ENCODE measurements at places on chromosomes 7 and 10. TPM values are rescaled to one million over a fixed set of nuclear protein-coding genes. Genes with fewer than 3 reads are reported as not detected.

DNA sequence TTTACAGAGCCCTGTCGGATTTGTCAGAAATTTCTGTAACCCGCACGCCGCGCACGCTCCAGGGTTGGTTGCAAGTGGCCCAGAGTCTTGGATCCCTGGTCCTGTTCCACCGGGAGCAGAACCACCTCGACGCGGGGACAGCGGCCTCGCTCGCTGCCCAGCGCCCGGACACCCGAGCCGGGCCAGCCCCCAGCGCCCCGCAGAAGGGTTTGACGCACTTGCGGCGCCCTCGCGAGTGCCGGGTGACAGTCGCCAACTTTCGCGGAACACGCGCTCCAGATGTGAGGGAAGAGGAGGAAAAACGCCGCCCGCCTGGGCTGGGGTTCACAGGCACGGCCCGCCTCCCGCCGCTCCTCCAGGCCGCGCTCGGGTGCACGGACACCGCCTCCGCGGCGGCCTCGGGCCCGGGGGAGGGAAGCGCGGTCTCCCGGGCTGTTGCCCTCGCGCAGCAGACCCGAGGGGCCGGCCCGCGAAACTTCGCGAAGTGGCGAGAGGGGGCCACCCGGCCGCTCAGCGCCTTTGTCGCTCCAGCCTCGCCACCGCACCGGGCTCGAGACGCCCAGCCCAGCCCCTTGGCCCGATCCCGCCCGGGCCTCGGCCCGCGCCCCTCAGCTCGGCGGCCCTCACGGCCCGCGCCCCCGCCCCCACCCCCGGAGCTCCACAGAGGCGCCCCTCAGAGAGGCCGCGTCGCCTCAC is 514 bp downstream of the RNF216 start:
- no peak for DNase-seq

- DNase-seq: no peak
Observed at GRCh38 chr7:72441791-72442190, 29.7 kb upstream of the CALN1 start.

DNA sequence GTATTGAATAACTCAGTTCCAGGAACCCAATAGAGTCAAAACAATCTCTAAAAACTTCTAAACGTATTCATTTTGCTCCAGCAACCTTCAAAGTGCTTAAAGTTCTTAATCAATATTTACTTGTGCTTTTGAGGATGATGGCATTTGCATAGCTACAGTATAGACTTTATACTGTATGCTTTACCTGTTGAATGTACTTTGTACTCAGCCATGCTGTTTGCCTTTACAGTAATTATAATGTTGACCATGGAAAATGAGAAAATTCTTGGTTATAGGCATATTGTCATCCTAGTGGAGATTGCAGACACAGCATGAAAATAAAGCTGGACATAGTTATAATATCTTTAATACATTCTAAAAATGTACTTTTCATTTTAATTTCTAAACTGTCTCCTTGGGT is 762.7 kb upstream of the PHF14 start:
- peak; percentile 38 for DNase-seq

DNA sequence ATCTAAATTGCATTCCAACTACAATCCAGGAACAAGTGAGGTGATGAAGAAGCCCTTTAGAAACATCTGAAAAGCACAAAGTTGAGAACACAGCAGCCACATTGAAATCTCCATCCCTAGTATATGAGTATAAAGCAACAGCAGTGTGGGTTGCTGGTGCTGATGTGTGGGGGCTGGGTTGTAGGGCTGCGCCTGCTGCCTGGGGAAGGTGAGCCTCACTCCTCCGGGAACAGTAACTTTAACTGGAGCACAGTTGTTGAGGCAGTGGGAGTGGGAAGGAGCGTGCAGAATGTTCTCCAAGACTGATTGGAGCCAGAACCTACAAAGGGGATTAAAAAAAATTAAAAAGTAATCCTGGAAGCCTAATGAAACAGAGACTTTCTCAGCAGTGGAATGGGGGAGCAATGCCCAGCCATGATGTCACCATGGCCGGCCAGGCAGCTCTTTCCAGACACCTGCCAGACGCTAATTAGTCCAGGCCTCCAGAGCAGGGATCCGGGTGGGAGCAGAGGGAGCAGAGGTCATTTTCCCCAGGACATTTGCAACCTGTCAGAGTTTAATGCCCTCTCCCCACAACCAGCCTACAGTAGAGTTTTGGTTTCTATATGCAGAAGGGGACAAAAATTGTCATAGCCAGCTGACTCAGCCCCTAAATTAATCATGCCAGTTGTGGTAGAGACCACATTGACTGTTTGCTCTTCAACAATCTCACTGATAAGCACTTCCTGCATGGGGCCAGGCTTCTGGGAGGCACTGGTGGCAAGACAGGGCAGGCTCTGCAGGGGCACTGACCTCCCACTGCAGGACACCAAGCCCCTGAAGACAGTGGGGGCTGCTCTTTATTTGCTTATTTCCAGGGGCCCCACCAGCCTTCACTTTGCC is 133.0 kb upstream of the ZNF32 start:
- DNase-seq: peak; percentile 6

DNA sequence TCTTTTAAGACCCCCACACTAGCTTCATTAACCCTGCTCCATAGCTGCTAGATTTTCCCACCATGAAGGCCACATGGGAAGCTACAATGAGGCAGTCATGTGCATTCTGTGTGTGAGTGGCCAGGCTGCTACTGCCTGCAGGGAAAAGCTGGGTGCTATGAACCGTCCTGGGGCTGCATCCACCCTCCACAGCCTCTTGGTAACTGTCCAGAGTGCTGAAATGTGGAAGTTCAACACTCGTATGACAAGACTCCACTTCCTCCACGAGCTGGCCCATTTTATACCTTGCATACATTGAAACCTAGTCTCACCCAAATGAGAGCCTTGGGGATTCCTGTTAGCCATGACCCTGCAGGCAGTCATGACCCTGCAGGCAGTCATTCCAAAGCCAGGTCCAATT is 59.4 kb downstream of the CUZD1 start:
- peak; percentile 13 for DNase-seq

DNA sequence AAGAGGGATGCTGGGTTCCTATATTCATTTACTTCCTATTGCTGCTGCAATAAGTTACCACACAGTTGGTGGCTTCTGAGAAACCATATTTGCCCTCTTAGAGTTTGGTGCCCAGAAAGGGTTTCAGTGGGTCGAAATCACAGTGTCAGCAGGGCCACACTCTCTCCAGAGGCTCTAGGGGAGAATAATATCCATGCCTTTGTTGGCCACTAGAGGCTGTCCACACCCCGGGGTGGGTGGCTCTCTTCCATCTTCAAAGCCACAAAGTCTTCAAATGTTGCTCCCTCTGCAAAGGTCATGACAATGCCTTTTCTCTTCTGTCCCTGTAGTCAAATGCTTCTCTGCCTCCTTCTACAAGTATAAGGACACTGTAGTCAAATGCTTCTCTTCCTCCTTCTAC is 989.4 kb downstream of the CCSER2 start:
- no peak for DNase-seq

DNA sequence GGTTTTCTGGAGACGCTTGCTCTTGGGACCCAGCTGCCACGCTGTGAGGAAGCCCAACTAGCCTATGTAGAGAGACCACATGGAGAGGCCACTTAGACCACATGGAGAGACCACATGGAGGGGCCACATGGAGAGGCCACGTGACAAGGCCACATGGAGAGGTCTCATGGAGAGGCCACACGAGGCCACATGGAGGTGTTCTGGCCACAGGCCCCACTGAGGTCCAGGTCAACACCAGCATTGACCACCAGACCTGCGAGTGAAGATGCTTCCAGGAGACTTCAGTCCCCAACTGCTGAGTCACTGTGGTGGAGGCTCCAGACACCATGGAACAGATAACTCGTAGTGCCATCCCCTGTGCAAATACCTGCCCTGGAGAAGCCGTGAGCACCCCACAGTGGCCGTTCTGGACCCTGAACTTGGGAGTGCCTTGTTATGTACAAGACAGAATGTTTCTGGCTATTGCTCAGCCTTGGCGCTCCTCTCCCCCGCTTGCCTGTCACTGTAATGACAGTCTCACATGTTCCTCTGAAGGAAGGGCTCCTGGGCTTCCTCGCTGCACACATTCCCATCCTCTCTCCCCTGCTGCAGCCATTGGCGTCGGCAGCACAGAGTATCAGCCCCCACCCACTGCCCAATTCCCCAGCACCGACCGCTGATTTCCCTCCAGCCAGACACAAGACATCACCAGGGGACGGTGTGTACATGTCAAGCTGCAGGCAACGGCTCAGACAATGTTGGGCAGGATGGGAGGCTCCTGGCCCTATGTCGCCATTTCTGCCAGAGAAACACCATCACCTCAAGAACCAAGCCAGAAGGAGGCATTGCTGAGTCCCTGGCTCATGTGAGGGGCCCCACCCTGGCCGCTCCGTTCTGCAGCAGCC is 49.0 kb upstream of the TNRC18 start:
- DNase-seq: peak; percentile 49

- no peak for DNase-seq
Observed at GRCh38 chr7:15752377-15752776, 65.9 kb upstream of the MEOX2 start.

DNA sequence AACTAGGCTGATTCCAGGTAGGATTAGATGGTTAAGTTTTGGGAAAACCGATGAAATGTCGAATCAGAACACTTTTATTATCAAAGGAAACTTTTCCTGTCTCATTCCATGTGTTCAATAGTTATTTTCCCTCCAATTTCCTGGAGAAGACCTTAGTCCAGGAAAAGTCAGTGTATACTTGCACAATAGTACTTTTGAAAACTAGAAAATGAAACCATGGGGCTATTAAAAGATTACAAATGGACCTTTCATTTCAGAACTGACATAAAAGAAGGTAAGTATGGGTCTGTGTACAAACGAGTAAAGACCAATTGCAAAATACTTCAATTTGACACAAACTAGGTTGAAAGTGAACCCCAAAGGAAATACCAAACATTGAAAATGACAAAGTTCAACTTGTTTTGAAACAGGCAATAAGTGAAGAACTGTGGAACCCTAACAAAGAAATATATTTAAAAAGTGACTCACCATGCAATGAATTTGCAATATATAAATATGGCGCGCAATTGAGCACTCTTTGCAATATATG is 2.1 kb downstream of the AVPI1 start:
- peak; percentile 92 for DNase-seq

GRCh38 chr10:71475243-71475871 is 78.6 kb downstream of the CDH23 start:
- no peak for DNase-seq

DNA sequence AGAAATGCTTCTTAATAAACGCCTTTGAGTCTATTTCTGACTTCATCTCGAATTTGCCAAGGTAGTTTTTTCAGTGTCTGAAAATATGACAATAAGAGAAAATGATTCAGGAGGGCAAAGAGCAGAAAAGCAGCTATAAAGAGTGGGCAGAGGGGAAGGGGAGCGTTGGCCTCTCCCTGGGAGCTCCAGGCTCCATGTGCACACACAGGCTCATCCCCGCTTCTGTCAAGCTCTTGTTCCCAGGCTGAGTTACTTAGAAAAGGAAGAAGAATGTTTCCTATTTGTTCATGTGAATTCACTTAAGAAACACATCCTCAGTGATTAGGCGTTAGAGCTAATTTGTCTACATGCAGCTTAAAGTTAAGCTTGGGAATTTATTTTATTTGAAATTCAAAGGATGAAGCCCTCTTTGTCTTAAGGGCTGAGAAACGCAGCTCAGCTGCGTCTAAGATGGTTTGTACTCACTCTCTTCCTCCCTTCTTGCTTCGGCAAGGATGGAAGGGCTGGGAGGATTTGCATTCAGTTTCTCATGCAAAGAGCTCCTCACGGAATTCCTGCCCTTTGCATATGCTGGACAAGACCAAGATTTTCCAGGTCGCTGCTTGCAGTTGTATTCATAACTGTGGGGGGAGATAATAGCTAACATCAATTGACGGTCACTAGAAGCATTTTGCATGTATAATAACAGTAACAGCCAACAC is 29.0 kb upstream of the ATXN7L1 start:
- DNase-seq: no peak

DNA sequence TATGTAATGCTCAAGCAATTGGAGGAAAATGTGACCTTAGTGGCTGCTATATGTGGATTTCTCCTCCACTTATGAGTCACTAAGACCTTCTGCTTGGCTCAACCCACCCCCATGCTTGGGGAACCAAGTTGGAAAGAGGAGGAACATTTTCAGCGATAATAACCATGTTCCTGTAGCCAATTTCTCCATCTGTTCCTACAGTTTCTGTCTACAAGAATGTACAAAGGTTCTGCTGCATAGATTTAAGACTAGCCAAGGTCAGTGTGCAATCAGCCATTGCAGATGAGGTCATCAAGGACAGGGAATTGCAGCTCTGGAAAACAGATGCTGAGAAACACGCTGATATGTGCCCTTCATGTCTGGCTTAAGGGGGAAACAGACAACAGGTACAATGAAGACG is 5.6 kb upstream of the NRCAM start:
- no peak for DNase-seq

DNA sequence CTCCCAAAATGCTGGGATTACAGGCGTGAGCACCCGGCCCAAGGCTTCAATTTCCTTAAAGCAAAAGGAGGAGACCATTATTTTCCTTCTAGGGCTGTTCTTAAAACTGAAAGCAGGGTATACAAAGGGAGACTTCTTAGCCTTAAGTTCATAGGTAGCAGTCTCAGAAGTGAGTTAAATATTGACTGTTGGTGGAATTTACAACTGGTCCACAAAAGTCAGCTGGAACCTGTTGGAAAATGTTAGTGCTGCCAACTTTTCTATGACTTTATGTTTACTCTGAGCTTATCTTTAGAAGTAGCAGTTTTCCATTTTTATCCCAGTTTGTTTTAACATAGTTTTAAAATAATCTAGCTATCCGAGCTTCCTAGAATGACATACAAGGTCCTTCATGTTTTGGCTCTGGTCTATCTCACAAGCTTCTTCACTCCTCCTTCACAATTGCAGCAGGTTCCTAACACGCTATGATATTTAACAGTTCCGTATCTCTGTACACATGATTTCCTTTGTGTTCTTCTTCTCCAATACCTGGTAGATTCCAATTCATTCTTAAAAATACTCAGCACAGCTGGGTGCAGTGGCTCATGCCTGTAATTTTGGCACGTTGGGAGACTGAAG is 3.3 kb downstream of the SLC26A3 start:
- DNase-seq: peak; percentile 10

DNA sequence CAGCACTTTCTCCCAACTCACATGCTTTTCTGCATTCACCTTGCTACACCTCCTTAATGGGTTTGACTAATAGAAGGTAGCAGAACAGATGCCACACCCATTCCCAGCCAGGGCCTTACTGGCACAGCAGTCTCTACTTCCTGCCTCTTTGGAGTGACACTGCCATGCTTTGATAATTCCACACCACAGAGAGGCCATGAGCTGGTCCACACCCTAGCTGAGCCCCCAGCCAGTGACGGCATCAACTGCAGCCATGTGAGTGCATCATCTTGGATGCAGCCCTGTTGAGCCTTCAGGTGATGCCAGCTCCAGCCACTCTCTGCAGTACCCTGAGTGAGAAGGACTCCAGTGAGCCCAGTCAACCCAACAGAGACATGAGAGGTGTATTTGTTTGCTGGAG is 27.5 kb upstream of the EZH2 start:
- no peak for DNase-seq

Gene OPN1SW
- not detected for polyA plus RNA-seq

Gene NEURL1
- 0.01 TPM for polyA plus RNA-seq

Gene SEMA3E
- polyA plus RNA-seq: not detected

Gene CPA4
- polyA plus RNA-seq: 0.39 TPM

Gene LHFPL3
- not detected for polyA plus RNA-seq

Gene HKDC1
- 10.1 TPM for polyA plus RNA-seq

Measured in HepG2 (cell line).